ENCODE measurements at places on chromosomes 11 and 22.

- DNase-seq = peak; percentile 95
Observed at GRCh38 chr11:17077520-17078401, at the start of gene RPS13. Gene RPS13, minus strand, starts transcription at chr11:17077667. Its CDS starts 26 bp downstream, at chr11:17077641.

- DNase-seq = no peak
Observed at GRCh38 chr11:61417670-61418069, 12.1 kb downstream of the CPSF7 start.

GRCh38 chr22:28247667-28248363 lies 328.8 kb upstream of the PITPNB start:
- DNase-seq = no peak

GRCh38 chr11:72480347-72480746 lies 46.0 kb upstream of the CLPB start:
- DNase-seq = no peak

DNA sequence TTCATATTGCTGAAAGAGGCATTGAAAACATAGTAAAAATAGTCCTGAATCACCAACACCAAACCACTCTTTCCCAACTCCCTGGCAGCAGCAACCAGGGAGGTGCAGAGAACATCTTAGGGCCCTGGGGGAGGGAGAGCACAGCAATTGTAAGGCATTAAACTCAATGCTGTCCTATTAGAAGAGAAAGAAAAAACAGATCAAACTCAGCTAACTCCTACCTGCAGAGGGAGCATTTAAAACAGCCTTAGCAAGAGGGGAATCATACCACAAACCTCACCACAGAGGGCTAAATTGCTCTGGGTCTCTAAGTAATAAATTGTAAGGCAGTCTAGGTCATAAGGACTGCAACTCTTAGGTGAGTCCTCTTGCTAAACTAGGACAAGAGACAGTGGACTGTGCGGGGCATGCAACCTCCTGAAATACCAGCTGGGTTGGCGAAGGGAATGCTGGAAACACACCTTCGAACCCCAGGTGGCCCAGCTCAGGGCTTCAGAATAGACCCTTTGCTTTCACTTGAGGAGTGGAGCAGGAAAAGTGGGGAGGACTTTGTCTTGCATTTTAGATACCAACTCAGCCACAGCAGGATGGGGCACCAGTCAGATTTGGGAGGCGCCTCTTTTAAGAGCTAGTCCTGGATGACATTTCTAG lies 697.1 kb upstream of the FAT3 start:
- DNase-seq = no peak

GRCh38 chr22:19130959-19131684 lies at the start of gene TSSK2:
Gene TSSK2, plus strand, starts transcription at chr22:19131308. Its CDS starts 92 bp downstream, at chr22:19131400.
- DNase-seq = no peak

DNA sequence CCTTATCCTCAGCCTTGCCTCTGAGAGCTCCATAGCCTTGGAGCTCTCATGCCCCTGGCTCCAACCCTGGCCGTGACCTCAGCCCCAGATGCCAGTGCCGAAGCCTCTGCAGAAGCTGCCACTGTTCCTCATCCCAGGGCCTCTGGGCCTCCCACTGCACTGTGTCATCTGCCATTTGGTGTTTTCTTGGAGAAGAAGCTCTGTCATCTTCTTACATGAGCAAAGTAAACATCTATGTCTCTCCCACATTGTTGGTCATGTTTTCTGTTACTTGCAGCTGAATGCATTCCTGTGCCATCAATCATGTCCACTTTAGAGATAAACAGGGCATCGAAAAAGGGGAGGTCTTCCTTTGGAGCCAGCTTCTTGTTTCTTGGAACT lies 45.0 kb upstream of the FTH1 start:
- DNase-seq = no peak

- no peak for DNase-seq
Observed at GRCh38 chr11:90646706-90647105, 423.9 kb upstream of the CHORDC1 start.

DNA sequence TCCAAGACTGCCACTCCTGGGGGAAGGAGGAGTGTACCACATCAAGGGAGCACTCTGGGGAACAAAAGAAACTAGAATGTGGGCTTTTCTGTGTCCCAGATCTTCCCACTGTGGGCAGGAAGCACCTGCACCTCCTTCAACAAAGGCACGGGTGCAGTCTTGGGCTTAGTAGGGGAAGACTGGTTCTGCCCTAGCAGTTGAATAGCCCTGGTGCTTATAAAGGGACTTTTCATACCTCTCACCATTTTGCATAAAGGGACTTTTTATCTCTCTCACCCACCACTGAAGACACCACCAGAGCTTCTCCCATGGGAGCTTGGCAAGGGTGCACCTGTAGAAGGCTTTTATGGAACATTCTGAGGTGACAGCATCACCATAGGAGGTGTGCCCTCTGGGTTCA lies 65.8 kb upstream of the MS4A8 start:
- DNase-seq = no peak

- DNase-seq = no peak
Observed at GRCh38 chr11:2180789-2181370, 9.3 kb upstream of the TH start.

DNA sequence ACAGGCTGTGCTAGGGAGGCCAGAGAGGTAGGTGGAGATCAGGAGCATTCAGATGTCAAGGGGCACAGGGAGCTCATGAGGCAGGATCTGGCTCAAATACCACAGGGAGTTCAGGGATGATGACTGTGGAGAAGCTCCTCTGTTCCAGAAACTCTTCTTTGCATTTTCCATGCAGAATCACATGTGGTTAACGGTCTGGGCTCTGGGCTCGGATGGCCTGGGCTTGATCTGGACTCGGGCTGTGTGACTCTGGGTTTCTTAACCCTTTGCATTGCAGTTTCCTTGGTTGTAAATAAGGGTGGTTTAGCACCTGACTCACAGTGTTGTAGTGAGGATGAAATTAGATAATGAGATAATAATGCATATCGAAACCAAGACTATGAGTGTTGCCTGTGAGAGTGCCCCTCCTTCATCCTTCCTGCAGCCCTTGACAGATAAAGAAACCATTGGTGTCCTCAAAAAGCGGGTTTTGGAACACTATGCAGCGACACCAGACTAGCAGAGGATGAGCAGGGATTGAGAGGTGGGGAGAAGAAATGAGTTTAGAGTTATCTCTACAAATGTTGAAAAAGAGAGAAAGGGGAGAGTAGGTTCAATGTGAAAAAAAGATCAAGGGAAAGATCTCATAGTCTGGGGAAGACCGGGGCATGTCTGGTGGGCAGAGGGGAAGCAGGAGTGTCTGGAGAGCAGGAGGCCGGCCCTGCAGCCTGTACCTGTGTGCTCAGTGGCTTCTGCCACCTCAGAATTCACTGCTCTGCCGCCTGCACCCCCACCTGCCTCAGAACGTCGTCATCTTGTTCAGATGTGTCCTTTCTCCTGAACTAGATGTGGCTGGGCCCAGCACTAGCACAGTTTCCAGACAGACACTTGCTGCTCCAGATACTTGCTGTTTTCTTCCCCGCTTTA lies 197.8 kb upstream of the SORL1-AS1 start:
- no peak for DNase-seq

GRCh38 chr11:132035766-132036165 lies 665.4 kb downstream of the NTM start:
- no peak for DNase-seq

DNA sequence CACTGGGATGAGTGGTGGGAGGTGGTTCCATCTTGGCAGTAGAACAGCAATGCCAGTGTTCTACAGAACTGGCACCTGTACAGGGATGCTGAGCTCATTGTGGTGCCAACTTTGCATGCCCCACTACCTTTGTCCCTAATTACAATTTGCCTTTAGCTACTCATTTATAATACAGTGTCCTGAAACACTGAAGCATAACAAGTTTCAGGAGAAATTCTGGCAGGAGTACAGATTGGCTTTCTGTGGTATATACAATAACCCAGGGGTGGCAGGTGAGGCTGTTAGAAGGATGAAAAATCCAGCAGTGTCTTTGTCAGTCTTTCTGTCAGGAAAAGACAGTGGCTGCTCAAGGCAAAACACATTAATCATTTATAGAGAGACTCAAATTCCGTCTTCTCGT lies 240.3 kb downstream of the FAM76B start:
- no peak for DNase-seq

DNA sequence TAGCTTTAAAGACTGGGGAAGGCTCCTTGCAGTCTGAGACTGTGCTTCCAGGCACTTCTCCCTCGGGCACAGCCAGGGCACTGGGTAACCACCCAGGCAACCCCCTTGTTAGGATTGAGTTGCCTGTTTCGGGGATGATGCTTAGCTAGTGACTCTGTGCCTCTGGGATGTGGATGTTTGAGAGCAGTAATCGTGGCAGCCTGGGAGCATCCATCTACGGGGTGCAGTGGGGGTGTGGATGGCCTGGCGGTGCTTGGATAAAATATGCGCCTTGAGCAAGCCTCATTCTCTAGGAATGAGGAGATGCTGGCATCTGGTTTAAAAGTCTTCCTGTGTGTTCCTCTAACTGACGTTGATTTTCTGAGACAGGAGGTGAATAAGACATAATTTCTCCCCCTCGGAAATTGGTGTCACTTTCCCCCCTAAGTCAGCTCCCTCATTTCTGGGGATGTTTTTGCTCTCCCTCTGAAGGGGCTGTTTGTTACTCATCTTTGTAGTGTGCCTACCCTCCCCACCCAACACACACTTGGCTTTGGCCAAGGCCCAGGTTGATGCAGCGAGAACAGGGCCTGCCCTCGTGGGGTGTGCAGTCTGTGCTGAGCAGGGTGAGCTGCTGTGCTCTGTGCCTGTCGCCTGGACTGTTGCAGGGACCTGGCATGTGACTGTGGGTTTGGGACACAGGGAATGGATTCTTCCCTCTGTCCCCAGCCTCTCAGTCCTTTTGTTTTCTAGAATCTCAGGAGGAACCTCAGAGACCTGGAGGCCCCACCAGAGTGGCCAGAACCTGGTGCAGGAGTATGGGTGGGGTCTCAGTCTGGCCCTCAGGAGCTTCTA lies 2.0 kb downstream of the GNAZ start:
- DNase-seq = no peak

DNA sequence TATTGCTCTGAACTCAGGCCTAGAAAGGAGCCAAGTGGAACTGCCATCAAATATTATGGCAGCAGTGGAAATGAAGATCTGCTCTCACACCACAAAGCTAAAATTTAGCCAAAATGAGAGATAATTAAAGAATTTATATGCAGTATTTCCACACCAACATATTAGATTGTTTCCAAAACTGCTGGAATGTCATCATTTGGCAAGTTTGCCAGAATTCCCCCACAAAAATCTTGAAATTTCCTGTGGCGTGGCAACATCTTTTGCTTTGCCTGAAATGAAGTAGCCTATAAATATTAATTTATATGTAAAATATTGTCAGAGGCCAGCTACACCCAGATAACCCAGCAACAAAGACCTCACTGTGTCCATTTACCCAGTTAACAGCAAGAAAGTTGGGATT lies 13.8 kb downstream of the C11orf71 start:
- DNase-seq = no peak

GRCh38 chr11:64316672-64317324 lies 561 bp downstream of the TRMT112 start:
- DNase-seq = peak; percentile 44

DNA sequence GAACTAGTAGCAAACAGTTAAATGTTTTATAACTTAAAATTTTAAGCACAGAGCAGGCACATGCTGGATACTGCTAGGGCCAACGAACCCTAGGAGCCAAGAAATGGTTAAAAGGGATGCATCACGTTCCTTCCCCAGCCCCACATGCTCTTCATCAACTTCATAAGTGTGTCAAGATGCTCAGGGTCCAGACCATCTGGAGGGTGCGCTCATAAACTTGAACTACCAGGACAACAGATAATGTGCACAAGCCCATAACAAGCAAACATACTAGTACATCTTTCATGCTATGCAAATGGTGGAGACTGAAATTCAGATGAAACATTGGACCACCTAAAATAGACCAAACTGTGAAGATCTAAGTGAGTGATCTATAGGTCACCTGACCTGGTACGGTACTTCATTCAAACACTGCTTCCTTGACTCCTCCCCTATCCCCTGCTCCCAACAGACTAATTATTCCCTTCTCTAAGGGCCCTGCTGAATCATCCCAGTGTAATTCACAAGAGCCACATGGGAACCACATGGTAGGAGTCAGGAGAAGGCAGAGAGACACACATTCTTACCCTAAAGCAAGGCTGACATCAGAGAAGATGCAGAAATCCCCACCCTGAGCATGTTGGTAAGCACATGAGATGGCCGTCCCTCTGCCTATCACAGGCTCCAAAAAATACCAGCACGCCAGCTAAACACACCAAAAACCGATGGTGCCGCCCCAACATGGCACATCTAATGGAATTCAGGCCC lies 83.9 kb downstream of the ETS1 start:
- DNase-seq = peak; percentile 66

DNA sequence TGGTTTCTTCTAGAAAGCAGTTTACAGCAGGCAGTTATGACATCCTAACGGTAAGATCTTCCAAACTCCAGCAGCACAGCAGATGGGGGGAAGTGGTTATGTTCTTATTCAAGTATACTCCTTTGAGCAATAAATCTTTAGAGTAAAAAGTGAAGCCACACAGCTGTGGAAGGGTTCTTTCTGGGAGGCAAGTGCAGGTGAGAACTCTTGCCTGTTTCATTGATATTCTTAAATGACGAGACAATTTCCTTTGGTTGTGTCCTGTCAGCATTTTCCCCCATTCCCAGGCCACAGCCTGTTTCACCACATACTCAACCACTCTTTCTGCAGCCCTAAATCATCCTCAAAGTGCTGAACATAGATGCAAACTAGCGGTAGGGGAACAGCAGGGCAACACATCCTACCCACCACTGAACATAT lies 207.3 kb upstream of the MTNR1B start:
- no peak for DNase-seq

- DNase-seq = no peak
Observed at GRCh38 chr11:23789200-23789853, 707.5 kb upstream of the LUZP2 start.

GRCh38 chr11:86181379-86181778 lies 63.2 kb upstream of the EED start:
- DNase-seq = no peak

DNA sequence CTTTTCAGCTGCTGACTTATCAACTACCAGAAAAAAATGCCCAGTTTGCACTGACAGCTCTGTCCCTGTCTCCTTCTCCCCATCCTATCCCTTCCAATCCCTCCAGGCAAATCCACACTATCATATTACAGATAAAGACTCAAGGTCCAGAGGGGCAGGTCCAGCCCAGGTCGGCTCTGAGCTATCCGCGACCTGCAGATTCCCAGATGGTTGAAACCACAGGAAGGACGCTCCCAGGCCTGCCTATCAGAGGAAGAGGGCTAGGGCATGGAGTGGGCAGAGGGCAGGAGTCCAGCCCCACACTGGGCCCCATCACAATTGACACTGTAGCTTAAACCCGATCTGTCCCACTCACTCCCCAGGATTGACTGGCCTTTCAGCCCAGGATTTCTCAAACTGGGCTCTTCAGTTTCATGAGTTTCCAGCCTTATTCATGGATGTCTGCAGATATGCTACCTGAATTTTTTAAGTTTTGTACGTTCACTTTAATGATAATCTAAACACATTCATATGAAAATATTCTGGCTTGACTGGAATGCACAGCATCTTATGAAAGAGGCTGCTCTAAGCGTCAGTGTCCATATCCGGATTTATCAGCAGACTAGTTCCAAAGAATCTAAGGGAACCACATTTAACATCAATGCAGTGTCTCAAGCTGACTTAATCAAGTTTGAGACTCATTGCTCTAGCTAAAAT lies 16.4 kb upstream of the FCHSD2 start:
- no peak for DNase-seq

- no peak for DNase-seq
Observed at GRCh38 chr22:49963647-49964026, 3.1 kb downstream of the PIM3 start.

GRCh38 chr11:43955381-43956118 lies 13.1 kb downstream of the C11orf96 start:
- no peak for DNase-seq

- no peak for DNase-seq
Observed at GRCh38 chr11:75490221-75491181, 35.2 kb downstream of the GDPD5 start.

All from CD4-positive, alpha-beta T cell treated with Interleukin-1 beta for 1 hour (primary cell).